ENCODE measurements at places on chromosomes 1 and 21.

GRCh38 chr21:41405321-41405720, 20.7 kb upstream of the MX1 start:
- no peak for DNase-seq

DNA sequence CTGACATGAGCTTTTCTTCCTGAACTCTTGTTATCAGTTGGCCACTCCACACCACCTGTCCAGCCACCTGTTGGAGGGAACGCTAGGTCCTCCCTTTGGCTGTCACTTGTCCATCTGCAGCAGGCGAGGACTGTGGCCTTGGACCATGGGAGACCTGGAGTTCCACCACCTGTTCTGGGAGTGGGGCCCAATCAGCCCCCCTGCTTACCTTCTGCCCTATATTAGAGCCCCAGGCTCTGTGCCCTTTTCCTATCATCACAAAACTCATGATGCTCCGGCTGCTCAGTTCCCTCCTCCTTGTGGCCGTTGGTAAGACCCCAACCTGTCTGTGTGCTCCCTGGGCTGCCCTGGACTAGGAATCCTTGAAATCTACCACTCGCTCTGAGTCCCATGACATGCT, at the start of gene CELA3A:
TSS of gene CELA3A (plus strand) at position 249 of the 400 bp plus-strand sequence. CDS start at position 267, 18 bp downstream.
- DNase-seq, result no peak

GRCh38 chr1:204411451-204412204, at the start of gene PPP1R15B:
Gene PPP1R15B (minus strand): TSS chr1:204411817. CDS start chr1:204411411, 406 bp downstream.
- DNase-seq, result peak; percentile 94

GRCh38 chr1:228090613-228091081, 8.1 kb downstream of the ARF1 start:
- DNase-seq, result no peak

DNA sequence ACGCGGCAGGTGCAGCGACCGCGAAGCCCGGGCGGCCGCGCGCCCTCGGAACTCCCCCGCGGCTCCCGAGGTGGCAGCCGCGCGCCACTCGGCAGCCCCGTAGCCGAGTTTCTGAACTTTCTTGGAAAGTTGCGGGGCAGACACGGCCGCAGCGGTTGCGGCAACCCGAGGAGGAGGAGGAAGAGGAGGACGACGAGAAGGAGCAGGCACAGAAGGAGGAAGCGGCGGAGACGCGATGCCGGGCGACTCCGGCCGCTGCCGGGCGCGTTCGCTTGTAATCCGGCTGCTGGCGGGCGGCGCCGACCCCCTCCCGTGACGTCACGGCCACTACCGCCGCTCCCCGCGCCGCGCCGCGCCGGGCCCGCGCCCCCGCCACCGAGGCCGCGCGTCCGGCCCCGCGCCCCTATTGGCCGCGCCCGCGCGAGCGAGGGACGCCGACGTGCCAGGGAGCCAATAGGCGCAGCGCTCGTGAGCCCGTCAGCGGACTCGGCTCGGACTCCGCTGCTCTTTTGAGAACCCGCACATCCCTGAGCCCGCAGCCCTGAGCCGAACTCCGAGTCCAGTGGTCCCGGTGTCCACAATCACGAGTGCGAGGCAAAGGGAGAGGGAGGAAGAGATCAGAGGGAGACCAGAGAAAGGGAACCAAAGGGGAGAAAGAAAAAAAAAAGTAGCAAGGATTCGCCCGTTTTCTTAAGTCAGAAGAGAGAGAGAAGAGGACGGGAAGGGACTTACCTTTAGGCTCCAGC, 736 bp upstream of the BARHL2 start:
- DNase-seq, result no peak

- DNase-seq, result peak; percentile 37
Observed at GRCh38 chr1:202807926-202808757, at the start of gene KDM5B. Gene KDM5B (minus strand): TSS chr1:202808421. CDS start chr1:202808305, 116 bp downstream.
